ENCODE measurements at places on chromosomes 5 and 9.

- DNase-seq = no peak
Observed at GRCh38 chr9:114311571-114312512, 11.1 kb upstream of the ORM1 start.

GRCh38 chr9:85859765-85860164 lies 81.2 kb upstream of the NAA35 start:
- DNase-seq = no peak

- DNase-seq = no peak
Observed at GRCh38 chr5:150085950-150086715, at the start of gene CSF1R. Gene CSF1R, minus strand, starts transcription at chr5:150086554. Its CDS starts 127 bp downstream, at chr5:150086427.

- DNase-seq = no peak
Observed at GRCh38 chr5:154858972-154859871, 795 bp downstream of the CNOT8 start.

DNA sequence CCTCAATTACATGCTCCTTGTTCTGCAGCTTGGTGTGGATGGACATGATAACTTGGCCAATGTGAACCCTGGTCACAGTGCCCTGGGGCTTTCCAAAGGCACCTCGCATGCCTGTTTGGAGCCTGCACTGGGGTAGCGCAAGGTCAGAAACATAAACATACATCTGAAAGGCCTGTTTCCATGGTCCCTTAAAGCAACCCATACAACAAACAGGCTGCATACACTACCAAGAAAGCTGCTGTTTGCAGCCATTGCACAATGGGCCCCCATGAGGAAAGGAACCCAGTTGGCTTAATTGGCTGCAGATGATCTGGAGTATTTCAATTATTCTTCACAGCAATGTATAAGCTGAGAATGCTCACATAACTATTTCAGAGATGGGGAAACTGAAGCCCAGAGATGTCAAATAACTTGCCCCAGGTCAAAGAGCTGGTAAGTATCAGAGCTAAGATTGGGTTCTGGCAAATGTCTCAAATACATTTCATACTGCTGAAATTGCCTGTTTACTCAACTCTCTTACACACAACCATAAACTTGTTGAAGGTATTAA lies 233.9 kb downstream of the ASTN2 start:
- DNase-seq = peak; percentile 11

DNA sequence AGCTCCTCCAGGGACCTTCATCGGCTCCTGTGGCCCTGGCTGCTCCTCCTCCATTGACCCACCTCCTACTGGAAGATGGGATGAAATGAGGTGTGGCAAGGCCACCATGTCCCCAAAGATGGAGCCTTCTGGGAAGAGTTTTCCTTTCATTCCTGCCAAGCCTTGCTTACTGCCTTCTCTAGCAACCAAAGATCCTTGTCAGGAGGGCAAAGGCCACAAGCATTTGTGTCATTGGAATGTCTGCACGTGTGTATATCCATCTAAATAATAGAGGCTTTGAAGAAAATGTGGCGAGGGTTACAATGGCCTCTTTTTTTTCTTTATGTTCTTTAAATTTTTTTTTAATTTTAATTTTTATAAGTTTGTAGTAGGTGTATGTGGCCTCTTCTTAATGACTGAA lies 313.6 kb downstream of the ARHGEF28 start:
- DNase-seq = no peak

GRCh38 chr9:125959315-125959714 lies 212.1 kb downstream of the PBX3 start:
- no peak for DNase-seq

DNA sequence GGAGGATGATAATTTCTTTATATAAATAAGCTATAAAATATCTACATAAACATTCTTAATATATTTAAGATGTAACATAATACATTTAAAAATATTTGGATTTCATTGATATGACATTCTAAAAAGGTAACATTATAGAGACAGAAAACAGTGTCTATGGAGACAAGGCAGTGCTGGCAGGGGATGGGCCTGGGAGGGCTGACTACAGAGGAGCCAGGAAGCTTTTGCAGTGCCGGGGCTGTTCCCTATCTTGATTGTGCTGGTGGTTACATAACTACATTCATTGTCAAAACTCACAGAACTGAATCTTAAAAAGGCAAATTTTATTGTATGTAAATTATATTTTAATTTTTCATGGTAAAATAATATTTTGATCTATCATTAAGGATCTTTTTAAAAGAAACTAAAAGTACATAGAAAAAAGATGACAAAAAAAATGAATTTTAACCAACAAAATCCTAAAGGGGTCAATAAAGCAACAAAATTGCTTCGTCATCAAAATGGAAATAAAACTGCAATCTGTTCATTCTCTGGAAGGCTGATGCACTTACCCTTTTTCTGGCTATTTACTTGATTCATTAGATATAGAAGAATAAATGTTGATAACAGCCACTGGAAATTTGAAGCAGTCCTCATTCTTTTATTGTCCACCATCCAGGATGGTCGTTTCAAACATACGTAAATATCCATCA lies 26.3 kb downstream of the LIFR start:
- DNase-seq = no peak

- DNase-seq = no peak
Observed at GRCh38 chr9:34520096-34520495, 2.7 kb downstream of the ENHO start.

DNA sequence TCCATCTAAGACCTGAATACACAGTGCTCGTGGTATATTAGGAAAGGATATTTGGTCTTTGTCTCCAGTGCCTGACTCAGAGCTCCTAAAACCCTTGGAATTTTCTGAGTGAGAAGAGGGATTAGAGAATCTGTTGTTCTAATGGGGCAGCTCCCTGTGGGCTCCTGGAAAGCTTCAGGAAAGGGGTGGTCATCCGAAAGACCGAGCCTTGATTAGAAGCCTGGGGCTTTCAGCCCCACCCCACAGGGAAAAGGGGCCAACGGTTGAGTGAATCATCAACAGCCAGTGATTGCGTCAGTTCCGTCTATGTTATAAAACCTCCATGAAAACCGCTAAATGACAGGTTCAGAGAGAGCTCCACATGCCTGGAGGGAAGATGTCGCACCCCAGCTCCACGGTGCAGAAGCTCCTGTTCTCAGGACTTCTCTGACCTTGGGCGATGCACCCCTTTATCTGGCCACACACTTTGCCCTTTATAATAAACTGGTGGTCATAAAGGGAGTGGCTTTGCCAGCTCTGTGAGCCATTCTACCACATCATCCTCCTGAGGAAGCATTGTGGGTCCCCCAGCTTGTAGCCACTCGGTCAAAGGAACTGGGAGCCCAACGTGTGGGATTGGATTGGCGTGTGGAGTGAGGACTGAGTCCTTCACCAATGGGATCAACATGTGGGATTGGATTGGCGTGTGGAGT lies 71.0 kb upstream of the ICE1 start:
- peak; percentile 53 for DNase-seq

DNA sequence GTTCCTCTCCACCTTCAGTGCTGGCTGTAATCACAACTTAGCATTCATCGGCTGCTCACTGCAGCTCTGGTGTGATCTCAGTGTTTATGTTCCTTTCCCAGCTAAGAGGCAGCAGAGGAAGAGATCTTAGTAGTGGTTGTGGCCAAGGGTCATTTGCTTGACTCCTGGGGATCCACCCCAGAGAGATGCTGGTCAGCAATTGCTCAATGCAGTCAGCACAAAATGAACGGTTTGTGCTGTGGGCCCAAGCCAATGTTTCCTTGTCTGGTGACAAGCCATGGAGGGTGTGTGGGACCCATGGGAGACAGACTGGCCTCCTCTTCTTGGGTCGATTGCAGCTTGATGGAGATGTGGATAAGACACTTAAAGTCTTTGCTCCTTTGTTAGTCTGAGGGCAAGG lies 16.1 kb upstream of the FRMD3 start:
- no peak for DNase-seq

DNA sequence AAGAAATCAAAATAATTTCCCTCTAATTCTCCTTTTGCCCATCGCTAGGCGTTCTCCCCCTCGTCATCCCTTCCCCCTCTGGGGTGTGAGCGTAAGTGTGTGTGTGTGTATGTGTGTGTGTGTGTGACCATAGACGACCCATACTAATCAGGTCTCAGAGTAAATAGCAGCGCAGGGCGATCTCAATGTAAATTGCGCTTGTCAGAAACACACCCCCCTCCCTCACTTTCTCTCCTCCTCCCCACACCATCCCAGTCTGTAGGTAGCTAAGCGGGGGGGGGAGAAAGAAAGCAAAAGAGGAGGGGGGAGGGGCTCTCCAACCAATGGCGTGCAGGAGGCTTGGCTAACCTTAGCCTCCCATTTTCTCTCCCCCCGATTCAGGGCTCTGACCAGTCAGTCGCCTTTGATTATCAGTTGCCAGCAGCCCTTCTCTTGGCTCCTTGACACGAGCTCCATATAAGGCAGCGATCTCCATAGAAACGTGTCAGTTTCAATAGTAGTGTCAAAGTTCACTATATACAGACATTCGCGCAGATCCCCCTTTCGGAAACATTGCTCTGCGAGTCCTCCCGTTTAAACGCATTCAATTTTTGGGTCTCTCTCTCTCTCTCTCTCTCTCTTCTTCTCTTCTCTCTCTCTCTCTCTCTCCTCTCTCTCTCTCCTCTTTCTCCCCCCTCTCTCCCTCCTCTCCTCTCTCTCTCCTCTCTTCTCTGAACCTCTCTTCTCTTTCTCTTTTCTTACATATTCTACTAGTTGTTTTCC lies at the start of gene NR2F1:
NR2F1 (plus strand) TSS at position 546 of the 762 bp plus-strand sequence. CDS start 1,802 bp downstream, outside the sequence.
- DNase-seq = peak; percentile 67

DNA sequence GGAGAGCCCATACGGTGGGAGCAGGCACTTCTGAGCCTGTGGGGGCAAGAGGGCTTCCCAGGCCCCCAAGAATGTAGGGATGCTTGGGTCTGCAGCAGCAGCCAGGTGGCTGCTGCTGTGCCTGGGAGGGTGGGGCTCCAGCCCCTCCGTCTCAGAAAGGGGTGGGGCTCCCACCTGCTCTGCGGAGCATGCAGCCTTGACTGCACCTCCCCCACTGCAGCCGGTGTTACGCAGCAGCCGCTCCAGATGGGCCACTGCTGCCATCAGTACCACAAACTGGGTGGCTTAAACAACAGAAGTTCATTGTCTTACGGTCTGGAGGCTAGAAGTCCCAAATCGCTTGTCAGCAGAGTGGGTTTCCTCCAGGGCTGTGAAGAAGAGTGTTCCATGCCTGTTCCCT lies 365.5 kb downstream of the TMEM38B start:
- DNase-seq = no peak

- no peak for DNase-seq
Observed at GRCh38 chr5:172088801-172089200, 82.4 kb upstream of the FBXW11 start.

- no peak for DNase-seq
Observed at GRCh38 chr5:38795986-38796741, 49.6 kb upstream of the OSMR start.

DNA sequence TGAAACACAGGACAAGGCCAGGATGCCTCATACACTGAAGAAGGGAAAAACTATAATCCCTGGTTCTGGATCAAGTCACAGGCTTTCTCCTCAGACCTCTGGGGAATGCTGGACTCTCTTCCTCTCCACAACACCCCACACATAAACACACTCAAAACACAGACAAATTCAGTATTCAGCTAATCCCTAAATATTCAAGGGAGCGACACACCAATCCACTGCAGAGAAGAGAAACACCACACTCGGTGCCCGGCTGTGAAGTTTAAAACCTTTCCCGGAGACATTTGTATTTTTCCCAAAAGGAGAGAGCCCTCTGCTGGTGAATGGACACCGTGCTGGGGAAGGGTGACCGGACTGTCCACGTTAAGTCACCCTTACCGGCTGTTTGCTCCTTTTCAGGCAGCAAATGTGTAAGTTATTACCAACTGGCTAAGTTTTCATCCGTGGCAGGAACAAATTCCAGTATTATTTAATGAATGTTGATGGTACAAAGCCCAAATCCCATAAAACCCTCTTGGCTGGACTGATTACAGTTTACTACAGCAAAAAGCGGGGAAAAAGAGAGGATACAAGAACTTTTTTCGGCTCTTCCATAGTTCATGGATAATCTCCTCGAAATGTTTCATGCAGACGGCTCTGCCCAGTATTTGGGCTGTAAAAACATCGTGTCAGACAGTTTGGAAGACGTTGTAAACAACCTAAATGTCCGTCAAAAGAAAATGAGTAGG lies 130.9 kb upstream of the SLC30A5 start:
- peak; percentile 71 for DNase-seq

DNA sequence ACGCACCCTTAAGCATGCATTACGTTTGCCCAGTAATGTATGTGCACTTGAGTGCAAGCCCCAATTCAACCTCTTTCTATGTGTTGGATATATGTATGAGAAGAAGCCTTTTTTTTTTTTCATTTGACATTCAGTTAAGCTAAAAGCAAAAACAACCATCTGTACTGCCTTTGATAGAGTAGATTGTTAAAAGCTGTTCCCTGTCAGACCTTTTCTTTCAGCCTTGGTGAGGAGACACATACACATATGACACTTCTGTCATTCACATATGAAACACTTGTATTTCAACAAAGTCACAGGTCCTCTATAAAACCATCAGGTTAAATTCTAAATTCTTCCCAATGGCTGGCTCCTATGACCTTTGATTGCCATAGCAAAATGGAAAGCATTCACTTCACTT lies 40.2 kb upstream of the STARD4 start:
- DNase-seq = no peak

DNA sequence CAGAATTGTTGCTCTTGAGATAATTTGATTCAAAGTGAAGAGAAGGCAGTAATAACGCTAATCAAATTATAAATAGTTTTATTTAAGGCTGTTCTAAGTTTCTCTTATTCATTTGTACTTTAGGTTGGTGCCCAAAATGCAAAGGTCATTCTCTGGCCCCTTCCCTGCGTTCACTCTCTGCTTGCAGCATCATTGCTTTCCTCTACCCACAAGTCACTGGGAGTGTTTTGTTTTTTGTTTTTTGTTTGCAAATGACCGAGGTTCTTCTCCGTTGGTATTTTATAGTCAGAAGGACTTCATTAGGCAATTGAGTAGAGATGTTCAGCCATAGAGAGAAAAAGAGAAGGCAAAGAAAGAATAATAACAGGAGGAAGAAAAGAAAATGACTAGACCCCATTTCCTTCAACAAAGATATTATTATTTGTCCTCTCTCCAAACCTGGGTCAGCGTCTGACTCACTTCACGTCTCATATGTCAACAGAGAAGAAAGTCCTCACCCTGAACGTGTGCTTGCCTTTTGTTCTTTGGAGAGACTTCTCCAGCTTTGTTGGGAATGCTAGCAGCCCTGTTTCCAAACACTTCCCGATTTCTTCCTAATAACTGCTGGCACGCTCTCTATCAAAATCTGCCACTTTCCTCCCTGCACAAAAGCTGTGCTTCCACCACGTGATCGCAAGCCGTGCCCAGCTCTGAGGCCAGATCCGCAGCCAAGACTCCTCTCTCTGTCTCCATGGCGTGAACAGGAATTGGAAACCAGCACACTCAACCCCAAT lies 119.8 kb downstream of the EBF1 start:
- DNase-seq = peak; percentile 21

DNA sequence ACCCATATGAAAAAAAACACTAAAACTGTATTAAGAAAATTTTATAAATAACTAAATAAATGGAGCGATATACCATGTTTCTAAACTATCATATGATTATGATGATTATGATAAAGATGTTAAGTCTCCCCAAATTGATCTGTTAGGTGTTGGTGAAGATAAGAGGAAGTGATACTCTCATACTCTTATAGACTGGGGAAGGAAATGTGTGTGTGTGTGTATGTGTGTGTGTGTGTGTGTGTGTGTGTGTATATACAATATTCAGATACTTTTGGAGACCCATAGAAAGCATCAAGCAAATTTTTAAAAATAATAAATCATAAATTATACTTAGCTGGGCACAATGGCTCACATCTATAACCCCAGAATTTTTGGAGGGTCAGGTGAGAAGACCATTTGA lies 62.9 kb downstream of the TMEM232 start:
- no peak for DNase-seq

GRCh38 chr9:37239224-37239859 lies 119.0 kb downstream of the ZCCHC7 start:
- DNase-seq = no peak

GRCh38 chr5:134413046-134413445 lies 1.4 kb upstream of the CDKN2AIPNL start:
- no peak for DNase-seq

All from A673 (cell line).